Astrocyte (in vitro differentiated cells and primary cell): ENCODE measurements at places on chromosomes 13 and 19.

DNA sequence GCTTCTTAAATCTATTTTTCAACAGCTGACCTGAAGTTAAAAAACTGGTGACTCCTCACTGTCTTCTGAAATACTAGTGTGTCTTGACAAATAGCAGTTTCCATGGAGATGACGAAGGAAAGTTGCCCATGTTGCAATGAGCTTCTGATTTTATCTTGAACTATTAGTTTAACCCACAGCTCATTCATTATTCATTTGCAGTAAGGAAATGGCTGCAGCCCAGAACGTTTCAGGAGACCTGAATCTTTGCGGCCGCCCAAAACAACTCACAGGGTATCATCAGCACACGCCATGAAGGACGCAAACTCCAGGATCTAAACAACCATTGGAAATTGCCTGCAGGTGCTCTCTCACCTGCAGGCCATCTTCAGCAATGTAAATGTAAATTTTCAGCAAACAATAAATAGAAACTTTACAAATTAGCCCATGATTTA, 142.5 kb downstream of the DCLK1 start:
- peak; percentile 92 for DNase-seq

- peak; percentile 32 for DNase-seq
Observed at GRCh38 chr19:47430041-47430802, 10.9 kb upstream of the MEIS3 start.

GRCh38 chr13:30802953-30803478, 67.7 kb downstream of the ALOX5AP start:
- DNase-seq = no peak

GRCh38 chr19:11378319-11379189, 4.1 kb downstream of the SWSAP1 start:
- peak; percentile 77 for DNase-seq

DNA sequence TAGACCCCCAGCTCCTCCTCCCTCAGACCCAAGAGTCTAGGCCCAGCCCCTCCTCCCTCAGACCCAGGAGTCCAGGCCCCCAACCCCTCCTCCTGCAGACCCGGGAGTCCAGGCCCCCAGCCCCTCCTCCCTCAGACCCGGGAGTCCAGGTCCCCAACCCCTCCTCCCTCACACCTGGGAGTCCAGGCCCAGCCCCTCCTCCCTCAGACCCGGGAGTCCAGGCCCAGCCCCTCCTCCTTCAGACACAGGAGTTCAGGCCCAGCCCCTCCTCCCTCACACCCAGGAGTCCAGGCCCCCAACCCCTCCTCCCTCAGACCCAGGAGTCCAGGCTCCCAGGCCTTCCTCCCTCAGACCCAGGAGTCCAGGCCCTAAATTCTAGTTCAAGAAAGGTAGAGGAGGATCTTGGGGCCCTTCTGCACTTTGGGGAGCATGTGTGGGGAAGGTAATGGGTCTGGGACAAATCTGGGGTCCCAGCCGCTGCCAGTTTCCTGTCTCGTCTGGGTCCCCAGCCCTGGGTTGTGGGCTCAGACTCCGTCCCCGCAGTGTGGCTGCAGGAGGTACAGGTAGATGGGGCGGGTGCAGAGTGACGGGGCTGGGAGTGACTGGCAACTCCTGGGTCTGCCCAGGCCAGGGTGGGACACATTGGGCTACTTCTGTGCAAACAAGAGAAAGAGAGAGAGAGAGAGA, 3.2 kb upstream of the TMEM190 start:
- DNase-seq = no peak

GRCh38 chr19:15180451-15181390, 20.1 kb downstream of the NOTCH3 start:
- no peak for DNase-seq

- DNase-seq = peak; percentile 75
Observed at GRCh38 chr13:101520672-101521071, 68.2 kb downstream of the ITGBL1 start.

DNA sequence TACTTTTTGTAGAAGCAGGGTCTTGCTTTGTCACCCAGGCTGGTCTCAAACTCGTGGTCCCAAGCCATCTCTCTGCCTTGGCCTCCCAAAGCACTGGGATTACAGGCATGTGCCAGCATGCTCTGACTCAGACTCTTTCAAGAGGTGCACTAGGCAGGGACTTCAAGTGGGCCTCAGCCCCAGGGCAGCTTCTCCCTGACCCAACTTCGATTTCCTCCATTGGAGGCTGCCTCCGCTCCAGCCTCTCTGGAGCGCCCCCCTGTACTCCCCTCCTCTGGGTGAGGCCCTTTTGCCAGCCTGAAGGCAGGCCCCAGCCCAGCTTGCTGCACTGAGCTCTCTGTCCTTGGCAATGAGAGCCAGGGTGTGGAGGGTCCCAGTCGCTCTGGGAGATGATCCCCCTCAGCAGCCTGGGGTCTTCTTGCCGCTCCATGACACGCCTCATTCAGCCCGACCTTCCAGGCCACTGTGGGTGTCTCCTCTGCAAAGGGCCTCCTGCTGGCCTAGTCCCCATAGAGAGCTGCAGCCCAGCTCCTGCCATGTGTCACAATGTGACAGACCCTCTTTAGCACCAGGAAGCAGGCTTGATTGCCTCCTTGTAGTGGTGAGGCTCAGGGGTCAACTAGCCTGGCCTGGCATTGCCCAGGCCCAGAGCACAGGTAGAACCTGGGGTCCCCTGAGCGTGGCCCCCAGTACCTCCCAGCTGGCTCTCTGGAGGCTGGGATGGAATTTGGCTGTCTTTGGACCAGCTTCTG, 16.4 kb downstream of the CARM1 start:
- no peak for DNase-seq

DNA sequence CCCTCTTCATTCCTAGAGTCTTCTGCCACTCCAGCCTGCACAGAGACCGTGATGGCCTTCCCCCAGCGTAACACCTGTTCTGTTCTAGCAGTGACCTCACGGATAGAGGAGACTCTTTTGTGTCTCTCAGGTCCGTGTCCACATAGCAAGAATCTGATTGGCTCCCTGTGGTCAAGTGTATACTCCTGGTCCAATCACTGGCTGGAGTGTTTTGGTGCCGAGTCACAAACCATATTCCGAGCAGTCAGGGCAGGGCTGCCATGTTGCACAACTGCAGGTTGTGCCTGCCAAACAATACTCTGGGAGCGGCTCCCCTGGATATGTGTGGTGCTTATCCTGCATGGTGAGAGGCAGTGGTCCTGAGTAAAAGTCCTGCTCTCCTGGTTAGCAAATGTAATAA, 402.4 kb downstream of the KCNRG start:
- no peak for DNase-seq

DNA sequence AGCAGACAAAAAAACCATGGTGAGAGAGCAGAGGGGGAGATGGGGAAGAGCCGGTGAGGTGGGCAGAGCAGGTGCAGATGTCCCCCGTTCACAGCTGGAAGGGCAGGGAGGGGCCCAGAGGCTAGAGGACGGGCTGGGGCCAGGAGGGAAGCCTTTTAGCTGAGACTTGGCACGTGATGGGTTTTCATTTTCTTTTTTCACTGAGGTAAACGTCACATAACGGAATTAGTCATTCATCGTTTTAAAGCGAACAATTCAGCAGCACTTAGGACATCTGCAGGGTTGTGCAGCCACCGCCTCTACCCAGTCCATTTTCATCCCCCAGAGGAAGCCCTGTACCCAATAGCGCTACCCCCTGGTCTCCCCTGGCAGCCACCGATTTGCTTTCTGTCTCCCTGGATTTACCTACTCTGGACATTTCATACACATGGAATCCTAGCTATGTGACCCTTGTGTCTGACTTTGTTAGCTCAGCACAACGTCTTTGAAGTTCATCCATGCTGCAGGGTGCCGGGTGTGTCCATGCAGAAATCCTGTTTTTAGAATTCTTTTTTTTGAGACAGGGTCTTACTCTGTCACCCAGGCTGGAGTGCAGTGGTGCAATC, 16.0 kb upstream of the EMC10 start:
- DNase-seq = peak; percentile 56

DNA sequence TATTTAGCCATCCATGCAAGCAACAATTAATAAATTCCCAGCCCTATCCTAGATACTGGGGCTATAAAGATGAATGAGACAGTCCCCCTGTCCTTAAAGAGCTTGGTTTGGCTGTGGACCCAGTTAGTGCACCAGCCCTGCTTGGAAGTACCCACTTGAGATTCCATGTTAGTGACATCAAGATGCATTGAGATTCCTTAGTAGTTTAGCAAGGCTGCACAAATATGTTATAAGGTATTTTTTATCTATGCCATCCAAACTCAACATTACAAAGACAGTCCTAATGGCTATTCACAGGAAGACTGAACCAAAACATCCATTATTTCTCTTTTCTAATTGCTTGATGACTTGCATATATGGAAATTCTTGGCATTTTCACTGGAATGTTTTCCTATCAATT, 48.8 kb upstream of the RAP2A start:
- peak; percentile 69 for DNase-seq
